ENCODE measurements at places on chromosomes 16 and 17. TPM values are rescaled to one million over a fixed set of nuclear protein-coding genes. Genes with fewer than 3 reads are reported as not detected.
A peak's percentile ranks its signal among the peaks of the same experiment; 100 is the strongest.

IL17C gene
- total RNA-seq, result not detected

FADS6 gene
- total RNA-seq, result not detected

VPS9D1 gene
- total RNA-seq, result 8.4 TPM

CDH8 gene
- 1.6 TPM for total RNA-seq

KRT15 gene
- total RNA-seq, result not detected

CES1 gene
- total RNA-seq, result 29.9 TPM

TMEM204 gene
- total RNA-seq, result 23.7 TPM

PRKCA gene
- 12.4 TPM for total RNA-seq

KRT27 gene
- not detected for total RNA-seq

PAQR4 gene
- total RNA-seq, result 2.5 TPM

SEPTIN12 gene
- total RNA-seq, result not detected

ZMYND15 gene
- total RNA-seq, result 1.1 TPM

ESRP2 gene
- total RNA-seq, result not detected

- DNase-seq, result no peak
Observed at GRCh38 chr17:38568845-38569510, 36.8 kb downstream of the SRCIN1 start.

- no peak for DNase-seq
Observed at GRCh38 chr16:55045756-55046460, 115.2 kb downstream of the IRX5 start.

DNA sequence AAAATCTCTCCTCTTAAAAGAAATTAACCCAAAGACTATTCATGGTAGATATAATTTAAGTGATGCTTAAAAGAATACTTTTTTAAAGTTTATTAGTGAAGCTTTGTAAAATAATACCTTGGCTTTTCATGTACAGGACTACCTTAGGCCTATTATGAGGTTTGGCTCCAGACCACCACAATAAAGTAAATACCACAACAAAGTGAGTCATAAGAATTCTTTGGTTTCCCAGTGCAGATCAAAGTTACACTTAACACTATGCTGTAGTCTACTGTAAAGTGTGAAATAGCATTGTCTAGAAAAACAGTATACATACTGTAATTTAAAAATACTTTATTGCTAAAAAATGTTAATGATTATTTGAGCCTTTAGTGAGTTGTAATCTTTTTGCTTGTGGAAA is 31.7 kb downstream of the CLTC start:
- no peak for DNase-seq

- DNase-seq, result no peak
Observed at GRCh38 chr17:2724784-2725164, 13.2 kb upstream of the CLUH start.

GRCh38 chr16:89065458-89065822 is 28.2 kb upstream of the ACSF3 start:
- DNase-seq, result no peak

- DNase-seq, result peak; percentile 85
Observed at GRCh38 chr16:88062341-88063210, 111.3 kb downstream of the BANP start.

GRCh38 chr16:46801428-46802049 is 29.4 kb downstream of the C16orf87 start:
- no peak for DNase-seq

- DNase-seq, result peak; percentile 82
Observed at GRCh38 chr17:82985973-82986372, 93.4 kb upstream of the METRNL start.

DNA sequence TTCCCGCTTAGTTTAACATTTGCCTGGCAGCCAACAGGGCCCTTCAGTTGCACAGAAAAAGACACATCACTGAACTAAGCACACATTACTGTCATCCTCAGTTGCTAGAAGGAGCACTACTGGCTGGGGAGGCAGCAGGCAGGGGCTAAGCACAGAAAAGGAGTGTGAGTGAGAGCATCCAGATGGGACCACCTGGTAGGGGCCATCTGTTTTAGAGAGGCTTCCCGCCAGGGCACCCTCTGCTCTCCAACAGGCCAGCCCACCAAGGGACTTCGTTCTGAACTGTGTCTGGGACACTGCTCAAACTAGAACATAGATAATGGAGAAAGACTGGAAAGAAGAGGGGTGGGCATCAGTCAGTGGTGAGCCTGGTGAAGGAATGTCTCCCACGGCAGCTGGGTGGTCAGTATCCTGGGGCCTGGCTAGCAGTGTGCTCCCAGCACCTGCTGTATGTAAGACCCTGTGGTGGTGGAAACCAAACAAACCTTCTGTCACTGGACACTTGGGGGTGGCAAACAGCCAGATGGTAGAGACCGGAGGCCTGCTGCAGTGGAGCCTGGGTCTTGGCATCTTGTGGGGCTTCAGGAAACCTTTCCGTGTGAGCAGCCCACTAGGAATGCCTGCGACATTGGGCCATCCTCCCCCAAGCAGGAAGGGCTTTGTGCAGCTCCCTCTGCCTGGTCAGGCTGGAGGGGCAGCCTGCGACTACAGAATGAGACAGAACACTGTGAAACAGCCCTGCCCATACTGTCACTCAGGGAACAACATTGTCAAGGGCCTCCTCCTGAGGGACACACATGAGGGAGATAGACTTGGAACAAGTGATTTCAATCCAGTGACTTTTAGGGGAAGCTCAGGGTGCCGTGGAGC is 12.8 kb upstream of the RANGRF start:
- no peak for DNase-seq

DNA sequence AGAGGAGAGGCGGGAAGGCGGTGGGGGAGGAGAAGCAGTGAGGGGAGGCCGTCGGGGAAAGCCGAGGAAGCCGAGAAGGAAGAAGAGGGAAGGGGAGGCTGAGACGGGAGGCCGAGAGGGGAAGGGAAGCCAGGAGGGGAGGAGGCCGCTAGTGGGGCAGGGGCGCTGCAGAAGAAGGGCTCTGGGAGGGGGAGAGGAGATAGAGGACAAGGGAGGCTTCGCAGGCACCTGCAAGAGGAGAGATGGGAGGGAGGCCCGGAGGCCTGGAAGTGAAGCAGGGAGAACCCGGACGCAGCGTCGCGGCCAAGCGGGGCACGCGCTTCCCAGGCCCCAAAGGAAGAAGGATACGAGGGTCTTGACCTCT is 2.3 kb downstream of the C17orf58 start:
- DNase-seq, result no peak

- peak; percentile 41 for DNase-seq
Observed at GRCh38 chr16:19864566-19864965, 20.1 kb downstream of the GPRC5B start.

- peak; percentile 69 for DNase-seq
Observed at GRCh38 chr17:80381416-80381923, 33.5 kb upstream of the ENDOV start.

- no peak for DNase-seq
Observed at GRCh38 chr16:73390936-73391335, 343.0 kb upstream of the ZFHX3 start.

- DNase-seq, result no peak
Observed at GRCh38 chr17:67123699-67124098, 79.3 kb downstream of the CACNG1 start.

GRCh38 chr16:5188989-5189352 is 91.4 kb upstream of the EEF2KMT start:
- DNase-seq, result no peak

DNA sequence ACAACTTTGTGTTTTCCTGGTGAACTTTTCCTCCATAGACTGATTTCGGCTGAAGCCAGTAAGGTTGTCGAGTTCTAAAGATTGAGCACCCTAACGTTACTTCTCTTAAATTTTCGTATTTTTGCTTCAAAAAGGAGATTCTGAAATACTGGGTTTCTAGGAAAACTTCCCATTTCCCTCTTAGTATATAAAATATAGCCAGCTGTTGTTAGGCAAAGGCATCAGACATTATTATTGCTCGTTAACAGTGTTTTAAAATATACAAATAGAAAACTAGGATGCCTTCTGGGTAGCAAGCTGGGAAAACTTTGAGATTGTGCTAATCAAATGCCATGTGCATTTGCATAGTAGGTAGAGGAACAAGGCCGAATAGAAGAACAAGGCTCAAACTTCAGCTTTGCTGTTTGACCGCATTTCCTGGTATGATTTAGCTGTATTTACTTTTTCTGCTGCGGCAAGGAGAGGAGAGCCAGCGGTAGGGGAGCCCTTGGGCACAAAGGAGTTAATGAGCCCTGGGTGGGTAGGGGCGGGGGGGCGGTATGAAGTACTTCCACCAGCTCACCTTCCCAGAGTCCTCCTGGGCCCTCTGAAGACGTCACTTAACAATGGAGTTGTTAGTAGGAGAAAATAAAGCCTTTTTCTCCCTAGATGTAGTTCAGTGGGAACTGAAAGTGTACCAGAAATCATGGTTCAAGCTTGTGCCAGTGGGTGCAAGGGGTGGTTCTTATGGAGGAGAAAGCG is 151.9 kb downstream of the MSI2 start:
- DNase-seq, result no peak

GRCh38 chr17:38738007-38738662 is 8.0 kb downstream of the CISD3 start:
- no peak for DNase-seq

DNA sequence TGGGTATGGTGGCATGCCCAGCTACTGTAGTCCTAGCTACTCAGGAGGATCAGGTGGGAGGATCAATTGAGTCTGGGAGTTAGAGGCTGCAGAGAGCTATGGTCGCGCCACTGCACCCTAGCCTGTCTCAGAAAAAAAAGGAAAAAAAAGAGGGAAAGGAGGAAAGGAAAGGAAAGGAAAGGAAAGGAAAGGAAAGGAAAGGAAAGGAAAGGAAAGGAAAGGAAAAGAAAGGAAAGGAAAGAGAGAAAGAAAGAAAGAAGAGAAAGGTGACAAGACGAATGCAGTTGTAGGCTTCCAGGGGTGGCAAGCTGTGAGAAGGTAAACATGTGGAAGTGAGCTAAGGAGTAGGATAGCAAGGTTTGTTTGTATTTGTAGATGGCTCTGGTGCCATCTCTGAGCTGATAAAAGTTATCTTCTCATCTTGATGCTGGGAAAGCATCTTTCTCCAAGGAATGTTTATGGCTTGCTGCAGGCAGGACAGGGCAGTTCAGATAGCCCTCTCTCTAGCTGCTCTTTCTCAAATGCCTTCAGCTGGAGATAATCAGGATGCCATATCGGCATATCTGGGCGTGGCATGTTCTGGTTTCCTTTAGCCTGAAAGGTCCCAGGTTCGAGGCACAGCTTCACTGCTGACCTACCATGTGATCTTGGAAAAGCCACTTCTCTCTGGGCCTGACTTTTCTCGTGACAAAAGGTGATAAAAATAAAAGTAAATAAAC is 2.8 kb upstream of the NOS2 start:
- DNase-seq, result no peak
